CD4-positive, alpha-beta T cell (primary cell): ENCODE measurements at places on chromosomes 13 and 19. TPM values are rescaled to one million over a fixed set of nuclear protein-coding genes. Genes with fewer than 3 reads are reported as not detected.

DNA sequence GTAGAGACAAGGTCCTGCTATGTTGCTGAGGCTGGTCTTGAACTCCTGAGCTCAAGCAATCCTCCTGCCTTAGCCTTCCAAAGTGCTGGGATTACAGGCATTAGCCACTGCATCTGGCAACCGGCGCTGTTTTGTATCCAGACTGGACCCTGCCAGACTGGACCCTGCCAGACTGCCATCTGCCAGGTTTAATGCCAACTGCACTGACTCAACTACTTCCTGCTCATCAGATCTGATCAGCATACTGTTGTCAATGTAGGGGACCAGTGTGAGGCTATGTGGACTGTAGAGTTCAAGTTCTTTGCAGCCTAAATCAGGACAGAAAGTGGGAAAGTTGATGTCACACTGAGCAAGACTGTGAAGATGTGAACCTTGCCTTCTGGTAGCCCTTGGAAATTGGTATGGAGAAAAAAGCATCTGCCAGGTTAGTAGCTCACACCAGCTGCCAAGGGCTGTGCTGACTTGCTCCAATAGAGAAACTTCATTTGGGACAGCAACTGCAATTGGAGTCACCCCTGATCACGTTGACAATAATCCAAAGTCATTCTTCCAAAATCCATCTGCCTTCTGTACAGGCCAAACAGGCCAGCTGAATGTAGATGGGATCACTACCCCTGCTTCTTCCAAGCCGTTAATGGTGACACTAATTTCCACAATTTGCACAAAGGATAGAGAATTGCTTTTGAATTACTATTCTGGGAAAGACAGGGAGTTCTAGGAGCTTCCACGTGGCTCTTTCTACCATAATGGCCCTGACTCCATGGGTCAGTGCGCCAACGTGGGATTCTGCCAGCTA lies 36.8 kb upstream of the ATP1A3 start:
- DNase-seq, result no peak
- no peaks in the 10 kb centered on the region for H3K36me3 ChIP-seq
- no peaks in the 10 kb centered on the region for H3K27me3 ChIP-seq
- H3K4me1 ChIP-seq, result peaks cover 6% of the 10 kb centered on the region
- no peak overlapping the region for H3K27ac ChIP-seq

DNA sequence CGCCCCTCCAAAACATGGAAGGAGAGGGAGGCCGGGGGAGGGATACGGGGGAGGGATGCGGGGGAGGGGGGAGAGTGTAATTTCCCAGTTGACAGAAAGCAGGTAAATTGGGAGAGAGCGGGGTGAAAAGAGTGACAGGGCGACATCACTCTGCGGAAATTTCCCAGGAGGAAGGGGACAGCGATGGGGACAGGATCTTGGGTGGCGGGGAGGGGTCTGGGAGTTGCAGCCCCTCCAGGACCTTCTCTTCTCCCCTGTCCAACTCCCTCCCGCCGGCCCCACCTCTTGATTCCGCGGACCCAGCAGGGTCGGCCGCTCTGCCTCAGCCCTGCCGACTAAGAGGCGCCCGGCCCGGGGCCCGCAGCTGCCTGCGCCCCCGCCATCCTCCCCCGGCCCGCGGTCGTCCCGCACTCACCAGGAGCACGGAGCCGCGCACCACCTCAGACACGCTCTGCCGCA lies 108.0 kb upstream of the DOCK9 start:
- H3K4me1 ChIP-seq, result peaks cover 48% of the 10 kb centered on the region
- peak overlapping the region; percentile 79 for H3K27ac ChIP-seq
- DNase-seq, result no peak
- H3K4me3 ChIP-seq, result peak overlapping the region; percentile 72

GRCh38 chr19:6074709-6075403 lies 35.4 kb downstream of the RFX2 start:
- H3K27me3 ChIP-seq, result no peaks in the 10 kb centered on the region
- H3K36me3 ChIP-seq, result no peaks in the 10 kb centered on the region
- no peak overlapping the region for H3K27ac ChIP-seq
- DNase-seq, result no peak

GRCh38 chr13:24493356-24493755 lies 19.2 kb downstream of the PARP4 start:
- H3K27me3 ChIP-seq, result no peaks in the 10 kb centered on the region
- no peak overlapping the region for H3K4me3 ChIP-seq
- peaks cover 97% of the 10 kb centered on the region for H3K36me3 ChIP-seq
- no peak overlapping the region for H3K27ac ChIP-seq

GRCh38 chr13:80276371-80277289 lies 64.3 kb downstream of the SPRY2 start:
- no peaks in the 10 kb centered on the region for H3K36me3 ChIP-seq
- H3K27me3 ChIP-seq, result no peaks in the 10 kb centered on the region
- H3K4me3 ChIP-seq, result no peak overlapping the region
- no peak for DNase-seq

DNA sequence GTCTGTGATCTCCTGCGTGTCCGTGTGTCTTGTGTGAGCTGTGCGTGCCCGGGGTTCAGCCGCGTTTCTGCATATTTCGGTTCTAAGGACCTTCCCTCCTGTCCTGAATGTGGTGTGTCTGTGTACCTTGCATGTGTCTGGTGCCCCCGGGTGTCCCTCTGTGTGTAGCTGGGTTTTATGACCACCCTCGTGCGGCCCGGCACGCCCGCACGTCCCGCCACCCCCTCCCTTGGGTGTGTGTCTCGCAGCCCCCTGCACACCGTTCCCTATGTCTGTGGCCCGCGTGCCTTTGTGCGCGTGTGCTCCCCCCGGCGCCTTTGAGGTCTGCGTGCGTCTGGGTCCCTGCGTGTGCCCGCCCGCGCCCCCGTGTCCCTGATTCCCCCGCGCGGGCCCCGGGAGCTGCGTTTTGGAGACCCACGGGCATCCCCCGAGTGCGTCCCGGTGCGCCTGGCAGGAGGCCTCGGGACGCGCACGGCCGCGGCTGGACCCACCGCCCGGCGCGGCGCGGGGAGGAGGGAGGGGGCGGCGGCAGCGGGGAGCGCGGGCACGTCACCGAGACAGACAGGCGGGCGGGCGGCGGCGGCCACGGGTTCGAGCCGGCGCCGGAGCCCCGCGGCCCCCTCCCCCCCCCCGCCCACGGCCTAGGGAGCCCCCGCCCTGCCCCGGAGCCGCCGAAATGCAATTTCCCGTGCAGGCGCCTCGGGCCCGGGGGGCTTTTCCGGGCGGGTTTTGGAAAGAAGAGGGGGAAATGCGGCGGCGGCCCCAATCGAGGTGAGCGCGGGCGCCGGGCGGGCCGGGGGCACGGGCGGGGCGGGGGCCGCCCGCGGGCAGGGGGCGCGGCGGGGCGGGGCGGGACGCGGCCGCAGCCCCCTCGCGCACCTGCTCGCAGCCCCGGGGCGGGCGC lies 12.0 kb upstream of the NANOS3 start:
- peak overlapping the region; percentile 26 for H3K4me3 ChIP-seq
- peaks cover 36% of the 10 kb centered on the region for H3K27me3 ChIP-seq
- H3K4me1 ChIP-seq, result peaks cover 42% of the 10 kb centered on the region

DNA sequence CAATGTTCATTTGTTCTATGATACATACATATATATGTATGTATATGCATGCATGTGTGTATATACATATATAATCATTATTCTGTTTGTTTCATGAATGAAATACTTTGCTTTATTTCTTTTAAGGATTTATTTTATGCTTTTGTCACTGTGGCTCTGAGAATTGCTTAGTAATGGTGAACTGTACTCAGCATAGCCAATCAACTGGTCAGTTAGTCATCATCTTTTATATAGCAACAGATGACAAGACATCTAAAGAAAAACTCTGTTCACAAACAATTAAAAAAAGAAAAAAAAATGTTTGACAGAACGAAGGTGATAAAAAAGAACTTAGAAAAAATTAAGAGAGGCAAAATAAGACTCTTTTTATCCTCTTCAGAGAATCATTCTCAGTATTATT lies 1440.3 kb downstream of the PCDH9 start:
- no peaks in the 10 kb centered on the region for H3K4me1 ChIP-seq
- H3K36me3 ChIP-seq, result no peaks in the 10 kb centered on the region
- no peak overlapping the region for H3K4me3 ChIP-seq
- no peak overlapping the region for H3K27ac ChIP-seq

DNA sequence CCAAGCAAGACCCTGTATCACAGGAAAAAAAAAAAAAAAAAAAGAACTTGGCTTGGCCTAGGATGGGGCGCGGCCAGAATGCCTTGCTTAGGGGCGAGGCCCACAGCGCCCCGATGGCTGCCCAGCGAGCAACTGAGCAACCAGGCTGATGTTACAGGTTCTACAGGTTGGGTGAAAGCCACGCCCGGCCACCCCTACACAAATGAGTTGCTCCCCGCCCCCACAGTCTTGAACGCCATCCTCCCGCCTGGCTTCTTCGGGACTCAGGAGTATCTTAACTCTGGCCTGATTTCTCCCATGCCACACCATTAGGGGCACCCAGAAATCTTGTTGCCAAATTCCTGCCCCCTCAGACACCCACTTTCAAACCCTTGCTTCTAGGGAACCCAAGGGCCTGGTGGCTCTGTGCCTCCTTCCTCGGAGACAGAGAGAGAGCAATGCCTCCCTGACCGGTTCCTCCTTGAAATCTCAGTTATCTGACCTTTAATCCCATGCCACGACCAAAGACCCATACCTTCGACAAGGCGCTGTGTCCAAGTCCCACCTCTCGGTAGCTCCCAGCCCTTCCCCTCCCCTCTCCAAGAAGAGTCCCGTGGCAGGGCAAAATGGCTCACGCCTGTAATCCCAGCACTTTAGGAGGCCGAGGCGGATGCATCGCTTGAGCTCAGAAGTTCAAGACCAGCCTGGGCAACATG lies 1.1 kb upstream of the CBLC start:
- peaks cover 4% of the 10 kb centered on the region for H3K4me1 ChIP-seq
- H3K27ac ChIP-seq, result no peak overlapping the region
- H3K27me3 ChIP-seq, result peaks cover 4% of the 10 kb centered on the region

DNA sequence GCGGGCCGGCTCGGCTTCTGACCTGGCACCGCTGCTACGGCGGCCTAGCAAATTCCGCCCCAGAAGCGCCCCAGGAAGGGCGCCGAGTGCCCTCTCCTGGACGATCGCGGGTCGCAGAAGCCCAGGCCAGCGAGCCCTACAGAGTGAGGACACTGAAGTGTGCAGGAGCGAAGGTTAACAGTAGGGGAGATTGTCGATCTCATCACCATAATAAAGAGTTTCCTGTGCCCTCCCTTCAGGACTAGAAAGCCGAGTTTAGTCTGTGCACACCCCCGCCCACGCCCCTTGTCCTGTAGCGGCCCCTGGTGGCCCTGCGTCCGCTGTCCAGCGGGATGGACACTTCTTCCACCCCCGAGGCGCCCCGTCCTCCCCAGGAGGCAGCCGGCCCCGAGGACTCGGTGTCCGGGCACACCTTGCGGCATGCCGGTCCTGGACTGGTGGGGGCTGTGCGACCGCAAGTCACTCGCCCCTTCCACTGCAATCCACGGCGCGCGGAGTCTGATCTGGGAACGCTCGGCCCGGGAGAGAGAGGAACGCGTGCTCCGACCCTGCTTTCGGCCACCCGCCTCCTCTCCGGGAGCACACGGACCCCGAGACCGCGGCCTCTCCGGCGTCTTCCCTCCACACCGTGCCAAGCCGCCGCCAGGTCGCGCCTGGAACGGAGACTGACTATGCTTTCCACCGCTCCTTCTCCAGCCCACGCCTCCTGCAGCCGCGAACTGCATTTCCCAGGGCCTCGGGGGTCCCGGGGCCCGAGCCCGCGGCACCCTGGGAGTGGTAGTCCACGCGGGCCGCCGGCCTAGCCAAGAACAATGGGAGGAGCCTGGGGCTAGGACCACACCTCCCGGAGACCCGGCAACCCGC lies 770 bp upstream of the KMT2B start:
- H3K27me3 ChIP-seq, result no peaks in the 10 kb centered on the region
- H3K4me3 ChIP-seq, result peak overlapping the region; percentile 96
- H3K4me1 ChIP-seq, result peaks cover 71% of the 10 kb centered on the region

GRCh38 chr13:84536906-84537305 lies 654.6 kb upstream of the SLITRK1 start:
- H3K27ac ChIP-seq, result no peak overlapping the region

DNA sequence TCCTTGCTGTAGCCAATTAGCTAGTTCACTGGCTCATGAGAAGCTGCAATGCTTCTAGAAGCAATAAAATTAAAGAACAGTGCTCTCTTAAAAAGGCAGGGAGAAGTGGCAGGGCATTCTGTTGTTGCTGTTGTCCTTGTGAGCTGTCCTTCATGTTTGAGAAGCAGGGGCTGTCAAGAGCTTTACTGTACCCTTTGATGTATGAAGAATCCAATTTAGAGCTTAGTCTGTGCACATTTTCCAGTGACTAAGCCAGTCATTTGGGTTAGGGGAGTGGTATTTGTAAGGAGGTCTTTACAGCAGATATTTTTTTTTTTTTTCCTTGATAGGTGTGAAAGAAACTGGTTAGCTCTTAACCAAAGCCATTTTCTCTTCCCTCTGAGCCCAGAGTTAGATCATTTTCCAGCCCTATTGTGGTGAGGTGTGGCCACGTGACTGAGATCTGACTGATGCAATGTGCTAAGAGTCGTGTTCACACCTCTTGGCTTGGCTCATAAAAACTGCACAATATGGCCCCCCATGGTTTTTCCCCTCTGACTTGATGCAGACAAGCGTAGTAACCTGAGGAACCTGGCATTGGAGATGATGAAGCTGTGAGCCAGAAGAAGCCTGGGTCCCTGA lies 309.6 kb upstream of the TMTC4 start:
- no peak overlapping the region for H3K27ac ChIP-seq
- no peak for DNase-seq
- no peaks in the 10 kb centered on the region for H3K4me1 ChIP-seq
- no peaks in the 10 kb centered on the region for H3K36me3 ChIP-seq

DNA sequence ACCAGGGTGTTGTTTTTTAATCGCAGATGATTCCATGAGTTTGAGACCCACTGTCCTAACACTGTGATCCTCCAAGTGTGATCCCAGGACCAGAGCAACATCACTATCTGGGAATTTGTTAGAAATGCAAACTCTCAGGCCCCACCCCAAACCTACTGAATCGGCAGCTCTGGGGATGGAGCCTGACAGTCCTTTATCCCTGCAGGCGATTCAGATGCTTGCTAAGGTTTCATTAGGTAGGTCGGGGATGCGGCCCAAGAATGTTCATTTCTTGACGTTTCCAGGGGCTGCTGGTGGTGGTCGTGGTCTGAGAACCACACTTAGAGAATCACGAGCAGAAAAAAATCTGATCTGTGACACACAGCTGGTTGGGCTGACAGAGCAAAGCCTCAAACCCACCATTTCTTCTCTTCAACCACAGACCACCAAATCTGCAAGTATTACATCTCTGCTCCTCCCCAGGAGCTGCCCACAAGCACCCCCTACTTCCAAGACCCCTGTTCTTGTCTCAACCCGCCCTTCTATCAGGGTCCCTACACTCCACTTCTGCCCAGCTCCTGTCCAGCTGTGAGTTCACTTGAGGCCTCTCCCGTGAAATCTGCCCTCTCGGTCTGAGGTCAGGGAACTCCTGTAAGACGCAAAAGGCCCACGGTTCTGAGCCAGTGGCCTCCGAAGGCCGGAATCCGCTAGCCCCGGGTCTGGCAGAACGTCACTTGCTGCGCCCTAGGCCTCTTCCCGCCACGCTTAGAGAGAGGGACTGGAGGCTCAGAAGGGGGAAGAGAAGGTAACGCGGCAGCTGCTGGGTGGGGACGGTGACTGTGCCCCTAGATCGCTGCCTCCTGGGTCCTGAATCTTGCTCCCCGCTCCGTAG lies 1.1 kb upstream of the FARP1 start:
- no peaks in the 10 kb centered on the region for H3K36me3 ChIP-seq
- H3K4me3 ChIP-seq, result no peak overlapping the region
- peaks cover 38% of the 10 kb centered on the region for H3K27me3 ChIP-seq

UGGT2 gene
- total RNA-seq, result not detected

ZNF667 gene
- total RNA-seq, result 4.1 TPM
